ENCODE measurements at places on chromosomes 6 and 20. TPM values are rescaled to one million over a fixed set of nuclear protein-coding genes. Genes with fewer than 3 reads are reported as not detected.

SYNDIG1 gene
- 0.80 TPM for total RNA-seq

- peak; percentile 52 for DNase-seq
Measured at GRCh38 chr6:34056305-34057108, 89.4 kb downstream of the GRM4 start.

DNA sequence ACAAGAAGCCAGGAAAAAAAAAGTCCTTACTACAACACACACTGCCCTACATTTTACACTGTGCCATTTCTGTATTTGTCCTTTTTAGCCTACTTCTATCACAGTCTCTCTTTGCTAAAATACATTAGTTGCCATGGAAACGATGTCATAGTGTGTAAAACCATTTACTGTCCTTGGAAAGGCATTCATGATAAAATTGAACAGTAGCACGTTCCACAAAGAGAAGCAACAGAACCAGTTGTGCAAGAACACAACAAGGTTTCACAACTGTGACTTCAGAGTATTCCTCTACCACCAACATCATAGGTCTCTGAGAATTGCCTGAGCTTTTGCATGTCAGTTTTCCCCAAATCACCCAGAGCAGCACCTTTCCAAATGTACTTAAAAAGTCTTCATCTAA, 20.5 kb downstream of the FYN start:
- DNase-seq, result no peak

WFDC12 gene
- not detected for total RNA-seq

DNA sequence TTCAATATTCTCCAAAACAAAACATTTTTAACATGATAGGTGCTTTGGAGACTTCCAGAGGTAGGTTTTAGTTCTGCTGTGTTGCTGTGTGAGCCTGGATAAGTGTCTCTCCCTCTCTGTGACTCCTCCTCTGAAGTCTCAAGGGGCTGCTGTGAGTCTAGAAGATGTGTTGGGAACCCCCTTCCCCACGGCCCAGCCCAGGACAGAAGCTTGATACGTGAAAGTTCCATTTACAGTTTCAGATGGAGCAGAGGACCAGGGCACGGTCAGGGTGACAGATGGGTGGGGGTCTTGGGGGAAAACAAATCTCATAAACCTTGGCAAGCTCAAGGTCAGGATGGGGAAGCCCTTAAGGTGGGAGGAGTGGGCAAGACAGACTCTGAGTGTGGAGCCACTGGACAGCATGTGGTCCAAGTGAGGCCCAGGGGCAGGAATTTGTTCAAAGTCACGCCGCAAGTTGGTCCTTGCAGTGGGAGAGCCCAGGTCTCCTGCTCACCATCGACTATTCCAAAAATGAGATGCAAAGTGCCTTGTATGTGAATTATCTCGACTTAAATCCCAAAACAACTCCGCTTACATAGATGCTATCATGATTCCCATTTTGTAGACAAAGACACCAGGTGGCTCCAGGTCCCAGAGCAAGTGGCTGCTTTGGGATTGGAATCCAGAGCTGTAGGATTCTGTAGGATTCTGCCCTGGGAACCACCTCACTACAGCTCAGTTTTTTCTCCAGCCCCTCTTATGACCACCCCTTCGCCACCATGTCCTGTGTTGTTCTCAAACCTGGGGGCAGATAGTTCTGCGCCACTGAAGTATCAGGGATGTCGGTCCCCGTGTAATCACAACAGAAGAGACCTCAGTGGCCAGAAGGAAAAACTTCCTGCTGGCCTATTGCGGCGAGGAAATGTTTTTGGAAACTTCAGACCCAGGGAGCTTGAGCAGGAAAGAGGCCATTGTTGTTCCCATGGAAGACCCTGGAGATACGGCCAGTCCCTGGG, 1.9 kb downstream of the TGM2 start:
- no peak for DNase-seq
